ENCODE measurements at places on chromosomes 11 and 22.

DNA sequence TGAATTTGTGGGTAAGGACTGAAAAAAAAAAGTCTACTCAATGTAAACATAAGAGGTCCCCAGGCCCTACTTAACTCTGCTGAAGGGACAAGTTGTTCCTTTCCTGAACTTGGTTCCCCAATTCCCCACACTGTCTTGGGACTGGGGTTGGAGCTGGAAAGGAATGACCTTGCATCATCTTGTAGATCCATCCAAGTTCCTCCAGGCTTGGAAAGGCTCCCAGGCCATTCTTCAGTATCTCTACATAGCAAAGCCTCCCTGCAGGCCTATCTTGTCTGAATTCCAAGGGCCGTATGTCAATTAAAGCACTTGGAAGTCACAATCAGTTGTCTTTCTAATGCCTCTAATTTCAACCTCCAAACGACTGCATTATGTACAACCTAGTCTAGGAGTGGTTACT, 361.2 kb downstream of the TMEM135 start:
- no peak for DNase-seq

DNA sequence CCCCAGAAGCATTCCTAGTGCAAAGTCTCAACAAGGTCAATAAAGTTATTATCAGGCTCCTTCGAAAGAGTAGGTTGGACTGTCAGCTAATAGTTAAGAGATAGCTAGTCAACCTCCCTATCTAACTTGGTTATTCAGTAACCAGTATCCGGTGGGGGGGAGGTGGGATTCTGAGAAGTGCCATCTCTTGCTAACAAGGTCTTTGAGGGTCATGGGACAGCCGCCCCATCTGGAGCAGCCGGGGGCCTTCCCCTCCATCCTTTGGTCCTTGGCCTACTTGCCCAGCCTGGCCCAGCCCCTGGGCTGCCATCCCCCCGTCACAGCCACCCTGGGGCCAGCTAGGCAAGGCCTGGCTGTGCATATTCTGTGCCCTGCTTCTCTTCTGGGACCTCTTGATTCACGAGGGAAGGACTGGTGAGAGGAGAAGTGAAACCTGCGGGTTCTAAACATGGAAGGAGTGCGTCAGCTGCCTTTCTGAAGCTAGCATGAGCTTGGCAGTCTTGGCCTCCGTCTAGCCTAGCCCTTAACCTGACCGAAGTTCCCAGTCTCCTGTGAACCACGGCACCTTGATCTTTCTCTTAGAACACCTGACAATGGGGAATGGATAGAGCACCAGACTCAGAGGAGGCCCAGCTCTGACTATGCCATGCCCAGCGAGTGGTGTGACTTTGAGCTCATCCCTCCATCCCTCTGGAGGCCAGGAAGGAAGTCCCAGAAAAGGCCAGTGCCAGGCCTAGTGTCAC, 9.3 kb downstream of the SLC37A2 start:
- peak; percentile 85 for DNase-seq

DNA sequence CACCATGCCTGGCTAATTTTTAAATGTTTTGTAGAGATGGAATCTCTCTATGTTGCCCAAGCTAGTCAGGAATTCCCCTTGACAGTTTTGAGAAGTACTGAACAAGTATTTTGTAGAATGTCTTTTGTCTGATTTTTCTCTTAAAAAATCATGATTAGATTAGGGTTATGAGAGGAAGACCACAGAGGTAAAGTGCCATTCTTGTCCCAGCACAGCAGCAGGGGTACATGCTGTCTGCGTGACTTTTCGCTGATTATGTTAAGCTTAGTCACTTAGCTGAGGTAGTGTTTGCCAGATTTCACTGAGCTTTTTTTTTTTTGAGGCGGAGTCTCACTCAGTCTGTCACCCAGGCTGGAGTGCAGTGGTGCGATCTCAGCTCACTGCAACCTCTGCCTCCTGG, 13.6 kb upstream of the NUP160 start:
- DNase-seq: no peak

DNA sequence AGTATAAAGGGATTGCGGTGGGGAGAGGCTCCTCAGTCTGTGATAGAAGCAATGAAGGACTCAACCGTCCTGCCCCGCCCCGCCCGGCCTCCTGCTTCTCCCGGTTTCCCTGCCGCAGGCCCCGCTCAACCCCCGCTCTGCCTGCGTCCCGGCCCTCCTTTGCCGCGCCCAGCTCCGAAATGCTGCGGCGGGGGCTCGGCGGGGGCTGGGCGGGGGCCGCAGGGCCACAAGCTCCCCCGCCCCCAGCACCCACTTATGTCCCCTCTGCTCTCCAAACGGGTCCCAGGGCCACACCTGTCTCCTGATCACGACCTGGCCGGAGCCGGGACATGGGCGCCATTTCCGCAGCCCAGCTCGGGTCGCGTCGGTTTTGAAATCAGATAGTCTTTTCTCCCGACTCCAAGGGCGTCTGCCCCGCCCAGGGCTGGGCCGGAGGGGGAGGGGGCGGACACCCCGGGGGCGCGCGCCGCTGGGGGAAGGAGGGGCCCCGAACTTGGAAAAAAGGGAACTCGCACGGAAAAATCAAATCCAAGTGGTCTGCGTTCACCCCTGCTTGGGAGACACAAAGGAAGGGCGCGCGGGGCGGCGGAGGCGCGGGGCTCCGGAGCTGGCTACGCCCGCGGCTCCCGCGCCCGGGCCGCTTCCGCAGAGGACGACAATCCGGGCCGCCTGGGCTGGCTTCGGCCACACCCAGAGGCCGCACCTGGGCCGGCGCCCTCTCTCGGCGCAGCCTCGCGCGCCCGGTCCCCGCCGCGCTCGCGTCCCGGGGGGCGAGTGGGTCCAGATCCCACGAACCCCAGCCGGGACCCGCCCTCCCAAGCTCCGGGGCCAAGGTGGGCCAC, 70.6 kb upstream of the EP300 start:
- DNase-seq: peak; percentile 89

- no peak for DNase-seq
Observed at GRCh38 chr11:115872416-115872815, 368.2 kb upstream of the CADM1 start.

DNA sequence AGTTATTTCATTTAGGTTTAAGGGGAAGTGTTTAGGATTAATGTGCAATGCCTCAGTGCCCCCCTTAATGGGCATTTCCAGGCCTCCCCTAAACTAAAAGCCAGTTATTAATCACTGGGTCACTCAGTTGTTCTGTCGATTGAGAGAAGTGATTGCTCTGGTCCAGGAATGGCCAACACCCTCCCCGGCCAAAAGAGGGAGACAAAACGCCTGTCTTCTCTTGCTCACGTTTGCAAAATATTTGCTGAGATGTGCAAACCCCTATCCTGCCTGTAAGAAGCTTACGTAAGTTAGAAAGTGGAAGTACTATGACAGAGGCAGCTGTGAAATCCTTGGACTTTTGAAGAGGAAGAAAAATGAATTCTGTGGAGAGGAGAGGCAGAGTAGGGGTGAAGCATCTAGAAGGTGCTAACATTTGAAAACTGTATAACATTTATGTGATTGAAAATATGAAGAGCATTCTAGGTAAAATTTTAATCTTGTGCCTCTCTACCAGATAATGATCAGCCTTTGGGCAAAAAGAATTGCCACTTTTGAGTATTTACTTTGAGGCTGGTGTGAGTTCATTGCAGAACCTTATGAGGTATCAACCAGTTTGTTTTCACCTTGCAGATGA, 37.7 kb downstream of the NTM start:
- DNase-seq: peak; percentile 30

Measured in GM20000 (cell line).